Frontal cortex (tissue), 4 donors: ENCODE measurements at places on chromosomes 5 and 9. TPM values are rescaled to one million over a fixed set of nuclear protein-coding genes. Genes with fewer than 3 reads are reported as not detected.

ZDHHC11B gene
- 4.5 TPM for total RNA-seq

FAM151B gene
- 38.3 TPM for total RNA-seq

ZNF883 gene
- total RNA-seq: 28.1 TPM

CATSPER3 gene
- total RNA-seq: 0.82 TPM

ECM2 gene
- total RNA-seq: 3.3 TPM

HMMR gene
- 2.9 TPM for total RNA-seq

DNAH5 gene
- 3.7 TPM for total RNA-seq

FCN2 gene
- not detected for total RNA-seq

CDKN2A gene
- under 0.01 TPM for total RNA-seq

CYSRT1 gene
- total RNA-seq: under 0.01 TPM

SUSD1 gene
- total RNA-seq: 63.6 TPM

KLHL9 gene
- 71.7 TPM for total RNA-seq

SPATA31A3 gene
- not detected for total RNA-seq

MARCOL gene
- not detected for total RNA-seq

ENHO gene
- total RNA-seq: 53.4 TPM

IFNB1 gene
- not detected for total RNA-seq

HSPB3 gene
- total RNA-seq: 6.9 TPM

ORM2 gene
- total RNA-seq: not detected

VAV2 gene
- 31.0 TPM for total RNA-seq

ZBTB43 gene
- 19.6 TPM for total RNA-seq

NME5 gene
- total RNA-seq: 13.0 TPM

ADAMTS19 gene
- 6.5 TPM for total RNA-seq

OTP gene
- not detected for total RNA-seq
